ENCODE measurements at places on chromosomes 5 and 9. TPM values are rescaled to one million over a fixed set of nuclear protein-coding genes. Genes with fewer than 3 reads are reported as not detected.

The COL5A1 gene
- total RNA-seq: 0.57 TPM

The CDC23 gene
- total RNA-seq: 32.7 TPM

The PCDHB11 gene
- total RNA-seq: 0.85 TPM

The OTP gene
- not detected for total RNA-seq

The ARL14EPL gene
- not detected for total RNA-seq

The HNRNPA0 gene
- total RNA-seq: 16.6 TPM

The FER gene
- 34.2 TPM for total RNA-seq

The AK8 gene
- total RNA-seq: 0.34 TPM

The DNM1 gene
- 2.6 TPM for total RNA-seq

The SLC45A2 gene
- 0.14 TPM for total RNA-seq

The UBE2D2 gene
- total RNA-seq: 46.6 TPM

The KIF20A gene
- 0.34 TPM for total RNA-seq

The CAVIN4 gene
- 0.43 TPM for total RNA-seq

The CDX1 gene
- total RNA-seq: not detected

The OR2V1 gene
- not detected for total RNA-seq

The RNF180 gene
- 2.7 TPM for total RNA-seq

The UGT3A1 gene
- not detected for total RNA-seq

The STC2 gene
- total RNA-seq: 425 TPM

The JAKMIP2 gene
- not detected for total RNA-seq

The POU5F2 gene
- total RNA-seq: 1.7 TPM

The NEUROG1 gene
- total RNA-seq: not detected

The PCDHB12 gene
- total RNA-seq: 0.28 TPM

The IL9 gene
- total RNA-seq: not detected

The DRD1 gene
- total RNA-seq: not detected

The ROR2 gene
- 1.1 TPM for total RNA-seq

The MYOT gene
- total RNA-seq: not detected

The FBXW11 gene
- total RNA-seq: 83.4 TPM

The UNC13B gene
- total RNA-seq: 24.9 TPM

The FCN2 gene
- not detected for total RNA-seq

The IL7R gene
- 0.50 TPM for total RNA-seq

The CCDC183 gene
- under 0.01 TPM for total RNA-seq

The CNTNAP3B gene
- 9.9 TPM for total RNA-seq

The GPR21 gene
- 1.4 TPM for total RNA-seq

The AFAP1L1 gene
- total RNA-seq: 17.2 TPM

The PCDHGA6 gene
- 1.1 TPM for total RNA-seq

The STOML2 gene
- total RNA-seq: 216 TPM

The ADGRV1 gene
- total RNA-seq: 3.1 TPM

The BAAT gene
- total RNA-seq: 0.07 TPM

The KIF4B gene
- total RNA-seq: under 0.01 TPM

The NAIF1 gene
- total RNA-seq: 12.5 TPM

The LCN9 gene
- total RNA-seq: not detected

The SARDH gene
- total RNA-seq: not detected

The TXNDC8 gene
- total RNA-seq: not detected

The FOXD4L3 gene
- total RNA-seq: 0.21 TPM

The TRAF1 gene
- total RNA-seq: 2.3 TPM

The IL3 gene
- total RNA-seq: not detected

The FXN gene
- 8.1 TPM for total RNA-seq

The MORN5 gene
- not detected for total RNA-seq

The SPINK6 gene
- not detected for total RNA-seq

The PPP1R2B gene
- total RNA-seq: 0.07 TPM
